Inflammatory macrophage treated with lipopolysaccharide for 4 hours (primary cell): ENCODE measurements at places on chromosomes 5 and 9.

- no peak for DNase-seq
Measured at GRCh38 chr9:8052991-8053390, 253.4 kb upstream of the DMAC1 start.

DNA sequence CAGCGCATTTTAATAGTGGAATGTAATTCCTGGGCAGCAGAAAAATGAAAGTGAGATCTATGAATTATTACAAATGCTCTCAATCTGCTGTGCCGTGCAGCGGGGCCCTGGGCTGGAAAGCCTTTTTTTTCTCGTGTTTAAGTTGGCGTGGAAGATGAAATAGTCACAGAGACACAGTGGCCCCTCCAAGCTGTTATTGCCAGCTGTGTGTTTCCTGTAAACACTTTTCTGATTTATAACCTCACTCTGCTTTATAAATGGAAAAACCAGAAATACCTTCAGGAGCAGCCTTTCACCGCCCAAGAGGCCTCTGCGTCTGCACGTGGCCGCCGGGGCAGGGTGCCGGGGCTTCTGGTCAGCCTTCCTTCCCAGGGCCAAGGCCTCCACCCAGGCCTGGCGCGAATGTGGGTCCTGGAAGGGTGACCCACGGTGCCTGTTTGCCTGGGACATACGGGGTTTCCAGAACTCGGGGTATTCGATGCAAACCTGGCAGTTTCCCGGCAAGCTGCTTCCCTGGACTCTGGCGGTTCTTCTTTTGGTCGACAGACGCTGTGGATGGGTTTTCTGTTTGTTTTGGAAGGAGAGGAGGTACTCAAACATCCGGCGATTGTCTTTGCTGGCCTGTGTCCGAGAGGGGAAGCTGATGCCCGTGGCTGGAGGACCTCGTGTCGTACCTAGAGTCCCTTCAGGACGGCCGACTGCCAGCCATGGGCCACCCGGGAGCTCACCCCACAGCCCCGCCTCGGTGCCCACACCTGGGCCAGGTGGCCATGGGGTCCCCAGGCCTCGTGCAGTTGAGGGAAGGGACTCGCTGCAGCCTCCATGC, 256.7 kb downstream of the PARP8 start:
- DNase-seq: no peak

DNA sequence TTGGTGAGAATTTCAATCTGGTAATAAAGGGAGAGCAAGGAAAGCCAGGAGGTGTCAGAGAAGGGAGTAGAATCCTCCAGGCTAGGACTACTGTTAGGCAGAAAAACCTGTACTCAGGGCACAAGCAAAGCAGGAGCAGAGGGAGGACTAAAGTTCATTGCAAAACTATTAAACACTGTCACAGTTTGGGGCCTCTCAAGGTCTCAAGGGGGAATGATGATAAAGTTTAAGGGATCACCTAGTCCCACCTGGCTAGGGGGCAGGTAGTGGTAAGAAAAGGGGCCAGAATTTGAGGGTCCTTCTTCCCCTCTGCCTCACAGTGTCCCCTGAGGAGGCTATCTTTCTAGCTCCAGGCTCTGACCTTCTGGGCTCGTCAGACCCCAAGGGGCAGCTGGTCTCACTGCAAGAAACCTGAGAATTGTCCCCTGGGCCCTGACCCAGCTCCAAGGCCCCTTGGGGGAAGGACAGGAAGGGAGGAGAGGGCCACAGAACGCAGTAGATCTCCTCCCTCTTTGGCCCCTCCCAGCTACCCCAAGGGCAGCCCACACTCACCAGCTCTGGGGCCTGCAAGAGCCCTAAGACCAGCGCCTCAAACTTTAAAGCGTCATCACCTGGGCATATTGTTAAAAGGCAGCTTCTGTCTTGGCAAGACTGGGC, 974 bp downstream of the CCDC69 start:
- DNase-seq: no peak

- peak; percentile 77 for DNase-seq
Measured at GRCh38 chr5:97231025-97231636, 48.1 kb upstream of the RIOK2 start.

DNA sequence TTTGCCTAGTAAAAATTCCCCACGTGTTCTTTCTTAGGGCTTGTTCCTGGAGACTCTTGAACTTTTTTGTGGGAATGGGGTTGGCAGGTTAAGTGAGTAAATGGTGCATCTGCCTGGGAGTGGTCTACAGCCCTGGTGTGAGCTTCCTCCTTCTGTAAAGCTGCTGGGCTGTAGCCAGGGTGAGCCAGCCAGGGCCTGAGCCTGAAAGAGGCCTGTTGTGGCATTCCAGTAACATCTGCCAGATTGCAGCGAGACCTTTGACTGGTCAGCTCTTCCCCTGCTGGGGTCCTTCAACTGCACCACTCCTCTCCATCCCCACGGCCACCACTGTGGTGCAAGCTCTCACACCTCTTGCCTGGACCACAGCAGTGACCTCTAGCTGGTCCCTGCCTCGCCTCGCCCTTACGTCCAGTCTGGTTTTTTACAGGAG, 47.5 kb downstream of the SLC22A5 start:
- no peak for DNase-seq

- DNase-seq: peak; percentile 48
Measured at GRCh38 chr5:137220523-137220927, 278.6 kb downstream of the SPOCK1 start.

DNA sequence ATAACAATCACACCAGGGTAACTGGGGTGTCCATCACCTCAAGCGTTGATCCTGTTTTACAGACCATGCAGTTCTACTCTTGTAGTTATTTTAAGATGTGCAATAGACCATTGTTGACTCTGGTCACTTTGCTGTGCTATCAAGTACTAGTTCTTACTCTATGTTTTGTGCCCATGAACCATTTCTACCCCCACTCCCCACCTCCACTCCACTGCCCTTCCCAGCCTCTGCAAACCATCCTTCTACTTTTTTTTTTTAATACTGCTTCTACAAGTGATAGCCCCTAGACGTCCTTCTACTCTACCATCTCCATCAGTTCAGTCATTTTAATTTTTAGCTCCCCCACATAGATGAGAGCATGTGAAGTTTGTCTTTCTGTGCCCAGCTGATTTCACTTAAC, 38.8 kb downstream of the EHMT1 start:
- no peak for DNase-seq

GRCh38 chr5:113375480-113376060, 59.2 kb downstream of the TSSK1B start:
- no peak for DNase-seq

GRCh38 chr5:111461255-111461671, 51.1 kb downstream of the STARD4 start:
- no peak for DNase-seq

GRCh38 chr5:40828021-40828631, 6.9 kb downstream of the RPL37 start:
- DNase-seq: no peak

GRCh38 chr5:169242175-169242848, 58.6 kb downstream of the SLIT3 start:
- DNase-seq: no peak

DNA sequence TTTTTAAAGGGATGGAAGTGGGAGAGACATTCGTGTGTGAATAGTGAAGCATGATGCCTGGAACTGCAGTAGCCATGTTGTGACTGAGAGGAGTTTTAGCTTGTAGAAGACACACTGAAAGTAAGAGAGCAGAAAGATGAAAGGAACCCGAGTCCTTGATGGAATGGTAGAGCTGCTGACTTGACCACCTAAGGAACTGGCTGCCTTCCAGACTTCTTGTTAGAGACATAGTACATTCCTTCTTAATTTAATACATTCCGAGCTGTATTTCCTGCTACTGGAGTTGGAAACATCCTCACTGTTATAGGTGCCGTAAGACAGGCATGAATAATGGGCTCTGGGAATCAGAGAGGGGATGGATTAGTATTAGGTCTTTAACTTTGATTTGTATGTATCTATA, 7.4 kb downstream of the CER1 start:
- no peak for DNase-seq

DNA sequence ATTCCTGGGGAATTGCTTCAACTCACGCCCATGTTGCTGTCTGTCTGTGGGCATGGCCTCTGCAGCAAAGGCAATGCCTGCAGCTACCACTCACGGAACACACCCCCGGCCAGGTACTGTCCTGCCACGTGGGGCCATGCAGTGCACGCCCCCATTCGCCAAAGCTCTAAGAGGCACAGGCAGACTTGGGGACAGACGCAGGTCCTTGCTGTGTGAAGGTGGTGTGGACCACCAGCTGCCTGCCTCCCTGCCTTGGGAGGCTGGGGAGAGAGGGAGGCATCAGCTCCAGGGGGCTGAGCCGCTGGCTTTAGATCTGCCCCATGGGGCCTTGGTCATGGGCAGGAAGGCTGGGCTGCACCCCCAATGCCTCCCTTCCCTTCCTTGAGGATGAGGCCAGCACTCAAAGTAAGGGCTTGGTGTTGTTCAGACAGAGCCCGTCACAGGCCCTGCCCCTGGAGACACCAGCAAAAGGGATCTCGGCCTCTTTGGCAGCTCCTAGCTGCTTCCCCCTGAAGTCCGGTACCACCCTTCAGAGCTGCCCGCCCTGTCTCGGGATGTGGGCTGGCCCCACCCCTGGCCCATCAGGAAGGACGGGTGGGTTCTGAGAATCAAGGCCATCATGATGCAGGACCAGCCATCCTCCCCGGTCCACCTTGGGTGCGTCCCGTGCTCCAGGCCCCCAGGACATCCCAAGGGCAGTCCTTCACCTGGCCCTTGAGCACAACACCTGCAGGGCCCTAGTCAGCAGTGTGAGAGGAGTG, 2.3 kb downstream of the GRIN1 start:
- DNase-seq: no peak

GRCh38 chr9:7172154-7173115, 414.7 kb downstream of the KDM4C start:
- DNase-seq: no peak

GRCh38 chr5:169222934-169223594, 77.9 kb downstream of the SLIT3 start:
- DNase-seq: no peak

DNA sequence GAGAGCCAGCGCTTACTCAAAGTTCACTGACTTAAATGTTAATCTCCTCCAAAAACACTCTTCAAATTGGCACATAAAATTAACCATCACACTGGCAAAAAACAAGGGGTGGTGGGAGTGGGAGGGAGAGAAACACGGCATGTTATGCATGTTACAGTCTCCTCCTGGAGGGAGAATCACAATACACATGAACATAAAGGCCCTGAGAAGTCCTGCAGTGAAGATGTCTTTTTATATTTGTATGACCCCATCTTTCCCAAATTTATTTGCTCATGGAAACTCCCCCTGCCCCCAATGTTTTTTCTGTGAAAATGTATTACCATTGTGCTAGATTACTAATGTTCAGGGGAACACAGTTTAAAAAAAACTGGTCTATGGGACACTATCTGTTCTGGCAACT, 37.8 kb upstream of the ANKH start:
- no peak for DNase-seq

DNA sequence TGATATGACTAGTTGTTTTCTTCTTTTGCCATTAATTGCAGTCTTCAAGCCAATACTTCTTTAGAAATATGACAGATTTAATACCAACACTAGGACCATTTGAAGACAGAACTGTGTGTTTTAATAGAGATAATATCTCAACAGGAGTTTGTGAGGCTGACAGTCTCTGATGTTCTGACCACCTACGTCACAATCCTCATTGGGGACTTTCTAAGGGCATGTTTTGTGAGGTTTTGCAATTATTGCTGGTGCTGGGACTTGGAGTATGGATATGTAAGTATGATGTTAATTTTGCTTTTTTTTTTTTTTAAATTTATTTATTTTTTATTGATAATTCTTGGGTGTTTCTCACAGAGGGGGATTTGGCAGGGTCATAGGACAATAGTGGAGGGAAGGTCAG, 147.6 kb downstream of the ALDH1A1 start:
- no peak for DNase-seq

- no peak for DNase-seq
Measured at GRCh38 chr5:168152660-168153059, 138.8 kb upstream of the WWC1 start.

DNA sequence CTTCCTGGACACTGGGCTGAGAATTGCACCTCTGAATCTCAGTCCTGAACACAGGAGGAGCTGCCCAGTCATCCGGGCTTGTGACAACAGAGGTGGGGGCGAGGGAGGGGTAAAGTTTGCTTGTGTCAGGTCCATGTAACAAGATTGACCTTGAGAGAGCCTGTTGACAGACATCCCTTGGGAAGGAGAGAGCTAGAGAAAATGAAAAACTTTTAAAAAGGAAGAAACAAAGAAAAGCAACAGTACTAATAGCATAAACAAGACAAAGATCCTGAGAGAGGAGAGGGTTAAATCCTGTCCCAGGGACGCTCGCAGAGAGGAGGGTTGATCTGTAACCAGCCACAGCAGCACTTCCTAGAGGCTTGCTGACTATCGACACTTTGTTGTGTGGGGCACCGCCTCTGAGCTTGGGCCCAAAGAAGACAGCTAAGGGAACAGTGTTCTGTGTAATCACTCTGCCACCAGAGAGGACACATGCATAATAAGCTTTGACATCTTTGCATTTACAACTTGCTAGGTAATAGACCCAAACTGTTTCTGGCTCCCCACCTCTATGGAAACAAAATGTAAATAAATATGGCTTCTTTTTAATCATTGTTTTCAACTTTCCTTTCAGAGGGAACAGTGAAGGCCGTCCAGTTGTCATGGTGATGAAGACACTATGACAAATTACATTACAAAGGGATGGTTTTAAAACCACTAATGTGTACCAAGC, 363.7 kb downstream of the CSNK1G3 start:
- no peak for DNase-seq

DNA sequence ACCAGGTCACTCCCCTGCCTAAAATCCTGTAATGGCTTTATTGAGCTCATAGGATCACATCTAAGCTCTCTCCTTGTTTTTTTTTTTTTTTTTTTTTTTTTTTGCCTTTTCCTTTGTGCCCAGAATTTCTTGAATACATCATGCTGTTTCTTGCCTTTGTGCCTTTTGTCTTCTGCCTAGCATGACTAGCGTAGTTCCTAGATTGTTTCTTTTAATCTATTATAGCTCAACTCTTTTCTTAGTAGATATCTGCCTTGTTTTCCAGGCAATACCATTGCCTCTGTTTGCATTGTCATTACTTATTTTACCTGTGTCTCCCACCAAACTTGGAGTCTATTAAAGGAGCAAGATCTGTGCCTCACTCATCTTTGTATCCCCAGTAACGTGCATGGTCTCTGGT, 106.1 kb upstream of the C9orf72 start:
- DNase-seq: no peak

DNA sequence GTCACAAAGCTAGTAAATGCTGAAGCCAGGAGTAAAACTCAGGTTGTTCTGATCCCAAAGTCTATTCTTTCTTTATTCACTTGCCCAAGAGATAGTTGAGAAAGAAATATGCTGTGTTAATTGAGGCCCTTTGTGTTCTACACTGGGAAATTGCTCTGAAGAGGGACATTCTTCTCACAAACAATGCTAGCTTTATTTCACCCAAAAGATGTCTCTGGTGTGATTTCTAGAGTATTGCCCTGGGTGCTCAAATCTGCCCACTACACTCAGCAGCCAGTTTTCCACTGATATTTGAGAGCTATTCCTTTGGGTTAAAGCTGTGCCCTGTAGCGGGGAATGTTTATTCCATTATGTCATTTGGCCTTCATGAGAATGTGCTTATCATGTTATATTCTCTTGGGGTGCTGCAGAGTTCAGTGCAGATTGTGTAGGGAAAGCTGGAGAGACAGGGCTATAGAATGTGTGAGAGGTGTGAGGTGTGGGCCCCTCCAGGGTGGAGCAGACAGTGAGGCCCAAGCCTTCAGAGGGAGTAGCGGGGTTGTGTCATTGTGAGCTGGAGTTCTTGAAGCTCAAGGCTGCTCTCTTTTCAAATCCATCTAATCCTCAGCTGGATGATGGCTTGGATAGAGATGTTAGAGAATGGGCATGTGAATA, 21.0 kb upstream of the C5orf63 start:
- no peak for DNase-seq

- DNase-seq: no peak
Measured at GRCh38 chr9:132228062-132228461, 66.2 kb downstream of the NTNG2 start.

- peak; percentile 51 for DNase-seq
Measured at GRCh38 chr5:133552925-133553525, 59.3 kb downstream of the FSTL4 start.
